ENCODE measurements at places on chromosomes 2 and 18.

DNA sequence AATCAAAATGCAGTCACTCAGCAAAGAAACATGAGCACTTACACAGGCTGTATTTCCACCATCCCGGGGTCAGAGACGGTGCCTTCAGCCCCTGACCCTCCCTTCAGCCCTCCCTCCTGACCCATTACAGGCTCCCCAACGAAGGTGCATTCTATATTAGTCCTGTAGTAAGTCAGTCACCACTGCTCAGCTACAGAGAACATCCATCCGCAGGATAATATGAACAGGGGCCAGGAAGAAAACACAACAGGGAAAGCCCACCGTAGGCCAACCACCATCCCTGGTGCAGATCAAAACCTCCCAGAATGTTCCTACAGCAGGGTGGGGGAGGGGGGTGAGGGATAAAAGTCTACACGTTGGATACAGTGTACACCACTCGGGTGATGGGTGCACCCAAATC is 15.1 kb downstream of the PXDN start:
- no peak for DNase-seq

GRCh38 chr2:29443627-29444026 is 328.4 kb downstream of the CLIP4 start:
- no peak for DNase-seq

DNA sequence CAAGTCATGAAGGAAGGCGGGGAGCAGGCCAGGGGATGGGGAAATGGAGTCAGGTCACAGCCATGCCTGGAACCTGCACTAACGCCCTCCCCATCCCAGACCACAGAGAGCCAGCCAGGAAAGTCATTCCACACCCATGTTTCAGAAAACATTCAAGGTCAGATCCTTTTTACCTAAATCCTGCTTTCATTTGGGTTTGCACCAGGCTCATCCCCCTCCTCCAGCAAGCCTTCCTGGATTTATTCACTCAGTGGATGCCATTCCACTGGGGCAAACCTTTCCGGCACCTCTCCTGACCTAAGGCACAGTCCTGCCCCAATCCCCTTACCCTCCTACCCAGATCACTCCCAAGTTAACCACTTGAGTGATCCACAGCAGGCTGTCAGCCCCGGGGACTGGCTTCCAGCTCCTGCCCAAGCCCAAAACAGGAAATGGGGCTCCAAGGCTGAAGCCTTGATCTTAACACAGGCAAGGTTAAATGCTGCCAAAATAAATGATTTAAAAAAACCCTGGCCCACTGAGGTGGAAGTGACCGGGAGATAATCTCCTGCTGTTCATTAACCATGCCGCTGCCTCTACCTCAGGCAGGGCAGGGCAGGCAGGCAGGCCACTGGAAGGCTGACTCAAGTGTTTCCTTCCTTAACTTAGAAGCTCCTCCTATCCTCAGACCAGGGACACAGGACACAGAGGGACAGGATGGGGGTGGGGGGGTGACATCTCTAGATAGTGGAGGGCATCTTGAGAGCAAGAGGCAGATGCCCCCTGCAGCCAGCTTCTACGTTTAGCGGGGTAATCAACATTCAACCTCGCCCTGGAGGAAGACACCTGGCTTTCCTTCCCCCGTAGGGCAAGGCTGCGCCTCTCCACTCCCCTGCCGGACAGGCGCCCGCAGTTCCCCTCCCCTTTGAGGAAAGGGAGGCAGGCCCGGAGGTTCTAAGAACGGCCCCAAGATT is 1.4 kb downstream of the RAB11FIP5 start:
- peak; percentile 68 for DNase-seq

DNA sequence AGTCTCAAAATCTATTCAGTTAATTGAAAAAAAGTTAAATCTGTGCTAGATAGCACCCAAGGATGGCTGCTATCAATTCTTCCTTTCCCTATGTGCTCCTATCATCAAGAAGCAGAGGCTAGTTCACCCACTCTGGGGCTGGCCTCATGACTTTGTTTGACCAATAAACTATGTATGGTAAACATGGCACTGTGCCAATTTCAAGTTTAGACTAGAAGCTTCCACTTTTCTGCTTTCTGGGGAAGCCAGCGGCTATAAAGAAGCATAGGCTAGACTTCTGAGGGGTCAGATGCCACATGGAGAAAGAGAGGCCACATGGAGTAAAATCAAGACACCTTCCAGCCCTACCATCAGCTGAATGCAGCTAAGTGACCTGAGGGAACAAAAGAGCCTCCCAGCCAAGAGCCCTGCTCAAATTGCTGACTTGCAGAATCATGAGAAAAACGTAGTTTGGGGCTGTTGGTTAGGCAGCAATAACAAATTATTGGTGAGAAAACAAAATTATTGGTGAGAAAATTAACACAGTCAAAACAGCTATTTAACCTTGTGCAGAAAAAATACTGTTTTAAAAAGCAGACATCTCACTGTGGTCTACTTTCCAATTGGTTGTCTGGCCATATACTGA is 86.5 kb upstream of the SLC14A2 start:
- DNase-seq = no peak

DNA sequence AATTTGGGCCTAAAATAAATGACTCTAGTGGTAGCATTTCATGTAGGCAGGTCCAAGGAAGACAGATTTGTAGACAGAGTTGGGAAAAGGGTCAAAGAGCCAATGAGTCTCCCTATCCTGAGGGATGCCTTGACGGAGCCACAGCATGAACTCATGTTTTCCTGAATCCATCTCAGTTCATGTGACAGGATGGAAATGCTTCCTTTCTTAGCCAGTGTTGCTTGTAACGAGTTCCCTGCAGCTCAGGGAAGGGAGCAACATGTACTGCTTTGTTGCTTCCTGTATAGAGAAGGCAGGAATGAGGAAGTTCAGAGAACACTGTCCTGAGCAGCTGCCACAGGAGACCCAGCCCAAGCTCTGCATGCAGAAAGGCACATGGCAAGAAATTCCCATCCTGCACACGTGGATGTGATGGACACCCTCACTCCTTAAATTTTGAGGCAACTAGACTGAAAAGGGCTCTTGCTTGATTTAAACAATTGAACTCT is 27.9 kb downstream of the TMEM17 start:
- DNase-seq = peak; percentile 67

GRCh38 chr2:37786854-37787253 is 115.4 kb upstream of the CDC42EP3 start:
- peak; percentile 82 for DNase-seq

GRCh38 chr2:231168460-231169139 is 29.8 kb upstream of the ARMC9 start:
- DNase-seq = no peak

GRCh38 chr18:76981396-76981968 is 151.1 kb downstream of the MBP start:
- peak; percentile 11 for DNase-seq

DNA sequence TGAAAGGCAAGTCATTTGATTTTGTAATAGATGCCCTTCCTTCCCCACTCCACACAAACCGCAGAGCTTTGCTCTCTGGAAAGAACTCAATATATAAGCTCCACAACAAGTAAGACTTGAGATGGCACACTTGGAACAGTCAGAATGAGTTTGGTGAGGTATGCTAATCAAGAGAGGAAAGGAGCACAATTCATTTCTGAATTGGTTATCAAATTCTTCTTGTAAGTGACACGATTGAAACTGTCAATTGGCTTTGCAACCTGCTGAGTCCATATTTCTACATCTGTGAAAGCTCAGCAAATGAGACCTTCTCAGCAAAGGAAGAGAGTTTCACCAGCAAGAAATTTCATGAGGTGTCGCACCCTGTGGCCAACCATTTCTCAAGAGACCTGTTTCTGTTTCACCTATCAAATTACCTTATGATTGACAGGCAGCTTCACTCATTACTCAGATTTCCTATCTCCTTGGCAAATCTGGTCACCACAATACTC is 19.1 kb downstream of the CTLA4 start:
- DNase-seq = no peak
